ENCODE measurements at places on chromosomes 4 and X.

GRCh38 chrX:54695816-54696487, 102.1 kb downstream of the ITIH6 start:
- no peak for DNase-seq

DNA sequence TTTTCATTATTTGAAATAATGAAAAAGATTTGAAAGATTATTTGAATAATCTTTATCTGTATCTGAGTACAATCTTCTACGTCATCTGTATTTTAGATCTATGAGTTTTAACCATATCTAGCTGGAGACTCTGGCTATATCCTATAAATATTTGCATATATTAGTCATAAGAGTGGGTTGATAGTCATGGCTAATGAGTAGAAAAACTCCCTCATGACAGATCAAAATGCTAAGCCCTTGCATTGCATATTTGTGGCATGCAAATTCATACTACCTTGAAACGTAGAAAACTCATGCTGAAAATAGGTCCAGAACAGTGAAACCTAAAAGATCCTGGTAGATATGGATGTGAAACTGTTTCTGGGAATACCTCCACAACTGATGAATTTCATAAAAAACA, 291.3 kb downstream of the GALNTL6 start:
- no peak for DNase-seq

- DNase-seq: peak; percentile 26
Observed at GRCh38 chrX:118189628-118190027, 73.0 kb upstream of the KLHL13 start.

DNA sequence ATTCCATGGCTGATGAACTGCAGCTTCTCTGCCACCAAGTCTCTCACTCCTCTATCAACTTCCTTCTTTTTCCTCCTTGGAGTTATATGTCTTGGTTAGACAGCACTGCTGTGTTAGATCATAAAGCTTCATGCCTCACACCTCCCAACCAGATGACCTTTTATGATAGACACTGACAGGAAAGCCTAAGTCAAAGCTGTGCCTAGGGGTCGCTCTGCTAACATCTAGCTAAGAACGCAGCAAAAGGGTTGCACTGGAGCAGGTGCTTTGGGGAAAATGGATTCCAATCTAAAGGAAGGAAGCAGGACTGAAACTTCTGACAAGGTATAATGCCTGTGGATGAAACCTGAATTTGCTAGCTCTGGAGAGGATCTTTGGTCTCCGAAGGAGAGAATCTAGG, 509.7 kb downstream of the SMARCA1 start:
- DNase-seq: no peak

DNA sequence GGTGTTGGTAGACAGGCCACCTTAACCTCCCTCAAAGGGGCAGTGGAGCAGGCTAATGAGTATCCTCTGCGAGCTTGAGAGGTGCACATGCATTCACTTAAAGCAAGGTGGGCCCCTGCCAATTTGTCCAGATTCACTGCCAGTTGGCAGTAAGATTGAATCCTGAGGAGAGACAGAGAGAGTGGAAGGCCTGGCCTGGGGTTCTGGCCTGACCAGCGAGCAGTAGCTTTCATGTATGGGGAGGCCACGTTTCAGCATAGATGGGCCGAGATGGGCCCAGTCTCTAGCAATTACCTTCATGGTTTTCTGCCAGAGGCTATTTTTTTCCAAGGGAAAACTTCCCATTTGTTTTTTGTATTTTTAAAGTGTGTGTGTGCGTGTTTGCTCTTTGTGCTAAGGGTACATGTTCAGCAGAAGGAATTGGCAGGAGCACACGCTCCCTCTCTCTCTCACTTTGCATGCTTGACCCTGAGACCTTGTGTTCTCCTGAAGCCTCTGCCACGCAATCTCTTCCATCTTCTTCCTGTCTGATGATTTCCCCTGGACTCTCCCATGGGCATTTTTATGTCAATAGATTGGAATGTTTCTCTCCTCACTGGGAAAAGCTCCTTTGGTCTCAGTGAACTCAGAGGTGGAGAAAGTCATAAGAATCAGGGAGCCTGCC, 215.8 kb upstream of the SFRP2 start:
- DNase-seq: peak; percentile 85

DNA sequence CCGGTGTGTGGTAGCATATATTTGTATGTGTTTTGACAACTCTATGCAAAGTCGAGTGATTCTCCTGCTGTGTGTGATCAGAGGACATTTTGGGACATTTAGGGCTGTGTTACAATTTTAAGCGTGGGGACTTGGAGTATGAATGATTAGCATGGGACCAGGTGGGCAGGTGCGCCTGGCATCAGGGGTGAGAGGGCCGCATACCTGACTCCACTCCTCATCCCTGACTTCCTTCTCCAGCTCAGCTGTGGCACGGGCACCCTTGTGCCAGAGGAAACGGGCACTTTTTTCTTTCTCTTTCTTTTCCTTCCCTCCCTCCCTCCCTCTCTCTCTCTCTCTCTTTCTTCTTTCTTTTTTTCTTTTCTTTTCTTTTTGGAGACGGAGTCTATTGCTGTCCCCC, 15.7 kb upstream of the PLCXD1 start:
- no peak for DNase-seq

DNA sequence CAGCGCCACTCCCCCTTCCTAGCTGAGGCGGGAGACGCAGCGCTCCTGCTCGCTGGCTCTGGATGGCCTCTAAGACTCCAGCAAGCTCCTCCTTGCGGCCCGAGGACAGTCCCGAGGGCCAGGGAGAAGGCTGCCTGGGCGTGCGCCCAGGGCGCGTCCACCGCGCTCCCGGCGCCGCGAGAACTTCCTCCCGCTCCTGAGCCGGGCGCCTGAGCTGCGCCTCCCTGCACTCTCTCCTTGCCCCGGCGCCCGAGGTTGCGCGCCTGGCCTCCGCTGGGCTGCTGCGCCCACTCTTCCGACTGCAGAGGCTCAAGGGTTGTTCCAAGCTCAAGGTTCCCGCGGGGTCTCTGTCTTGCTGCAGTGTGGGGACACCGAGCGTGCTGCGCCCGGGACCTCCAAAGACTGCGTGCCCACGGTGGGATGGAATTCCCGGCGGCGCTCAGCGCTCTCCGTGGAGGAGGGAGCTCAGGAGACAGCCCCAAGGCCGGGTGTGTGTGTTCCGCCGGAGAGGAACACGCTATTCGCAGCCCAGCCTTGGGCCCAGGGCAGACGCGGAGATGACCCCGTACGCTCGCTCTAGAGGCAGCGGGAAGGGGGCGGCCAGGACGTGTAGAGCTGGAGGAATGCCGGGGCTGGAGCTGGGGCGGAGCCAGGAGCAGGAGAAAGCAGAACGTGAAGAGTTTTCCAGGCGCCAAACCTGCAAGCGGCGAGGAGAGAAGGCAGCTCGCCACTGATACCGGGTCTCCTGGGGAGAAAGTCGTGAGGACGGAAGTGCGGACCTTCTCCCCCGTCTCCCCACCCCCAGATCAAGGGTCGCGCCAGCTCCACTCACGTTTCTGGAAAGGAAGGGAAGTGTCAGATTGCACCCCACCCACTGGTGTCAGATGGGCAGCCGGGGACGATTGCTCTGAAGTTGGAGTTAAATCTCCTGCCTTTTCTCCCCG, at the start of gene ARHGAP6:
ARHGAP6 (minus strand) TSS at position 753 of the 944 bp plus-strand sequence. CDS start 1,092 bp downstream, outside the sequence.
- DNase-seq: peak; percentile 74

DNA sequence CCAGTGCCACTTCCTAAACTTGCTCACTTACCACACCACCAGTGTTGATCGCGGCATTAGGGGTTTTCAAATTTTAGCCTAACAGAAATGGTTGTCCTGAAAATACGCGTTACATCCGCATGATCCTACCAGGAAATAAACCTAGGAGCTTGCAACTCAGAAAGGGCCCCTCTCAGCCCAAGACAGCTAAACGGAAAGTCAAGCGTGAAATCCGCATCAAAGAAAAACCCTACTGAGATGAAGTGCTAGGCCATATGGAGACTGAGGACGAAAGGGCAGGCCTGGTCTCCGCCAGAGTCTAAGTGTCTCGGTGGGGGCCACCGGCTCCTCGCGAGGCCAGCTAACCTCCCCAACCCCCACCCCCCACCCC, 626 bp downstream of the YTHDC1 start:
- DNase-seq: peak; percentile 75

GRCh38 chr4:16027626-16028025, 56.2 kb downstream of the PROM1 start:
- DNase-seq: no peak

- DNase-seq: no peak
Observed at GRCh38 chrX:11478026-11478425, 184.8 kb downstream of the AMELX start.

GRCh38 chr4:35166466-35166865, 1077.8 kb downstream of the ARAP2 start:
- DNase-seq: no peak

DNA sequence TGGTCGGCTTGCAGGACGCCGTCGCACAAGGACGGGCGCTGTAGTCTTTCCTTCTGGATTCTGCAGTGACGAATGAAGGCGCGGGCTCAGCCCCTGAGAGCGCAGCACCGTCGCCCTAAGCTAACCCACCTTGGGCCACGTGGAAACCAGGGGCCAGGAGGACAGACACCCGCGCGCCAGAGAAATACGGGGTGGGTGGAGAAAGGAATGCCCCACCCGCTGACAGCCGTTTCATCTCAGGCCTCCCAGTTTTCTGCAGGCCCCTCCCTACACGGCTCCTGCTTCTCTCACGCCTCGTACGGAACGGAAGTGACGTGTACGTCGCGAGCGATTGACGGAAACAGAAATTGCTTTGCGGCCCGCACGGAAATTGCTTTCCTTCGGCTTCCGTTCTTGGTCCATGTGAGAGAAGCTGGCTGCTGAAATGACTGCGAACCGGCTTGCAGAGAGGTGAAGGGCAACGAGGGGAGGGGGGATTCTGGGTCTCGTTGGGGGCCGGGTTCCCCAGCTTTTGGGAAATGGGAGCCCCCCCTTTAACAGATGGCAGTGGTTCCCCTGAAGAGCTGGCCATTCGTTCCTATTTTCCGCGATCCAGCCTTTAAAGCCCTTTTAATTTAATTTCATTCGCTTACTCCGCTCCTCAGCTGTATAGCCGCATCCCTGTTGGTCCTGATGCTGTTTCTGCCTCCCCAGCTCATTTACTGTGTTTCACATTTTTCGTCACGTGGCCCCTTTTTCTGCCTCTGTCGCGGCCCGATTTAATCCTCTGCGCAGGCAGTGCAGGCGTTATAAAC, at the start of gene UTP14A:
UTP14A (plus strand) TSS at position 378 of the 794 bp plus-strand sequence; CDS start at position 425, 47 bp downstream.
- peak; percentile 92 for DNase-seq

GRCh38 chrX:138057883-138058282, 492.0 kb downstream of the ZIC3 start:
- DNase-seq: no peak

DNA sequence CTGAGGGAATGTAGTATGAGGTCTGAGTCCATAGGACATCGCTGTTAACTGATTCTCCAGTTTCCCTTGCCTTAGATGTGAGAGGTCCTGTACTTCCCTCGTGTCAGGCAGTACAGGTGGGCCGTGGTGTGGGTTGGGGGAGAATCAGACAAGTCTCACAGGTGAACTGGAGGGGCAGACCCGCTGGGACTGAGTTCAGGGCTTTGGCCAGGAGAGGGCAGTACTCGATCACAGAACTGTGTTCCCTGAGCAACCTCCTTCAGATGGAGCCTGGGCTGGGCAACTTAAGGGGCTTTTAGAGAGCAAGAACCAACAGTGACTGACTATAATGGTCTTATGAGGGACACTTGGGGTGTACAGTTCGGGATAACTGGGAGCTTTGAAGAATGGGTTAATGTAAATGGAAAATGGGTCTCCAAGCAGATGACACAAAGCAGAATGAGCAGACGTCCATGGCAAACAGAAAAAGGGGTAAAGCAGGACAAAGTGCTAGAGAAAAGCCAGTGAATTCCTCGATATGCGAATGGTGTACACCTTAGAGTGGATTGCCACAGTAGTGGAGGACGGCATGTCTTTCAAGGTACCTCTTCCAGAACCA, 83.6 kb downstream of the CCNG2 start:
- peak; percentile 30 for DNase-seq

- DNase-seq: no peak
Observed at GRCh38 chr4:10108818-10109783, 7.5 kb downstream of the WDR1 start.

DNA sequence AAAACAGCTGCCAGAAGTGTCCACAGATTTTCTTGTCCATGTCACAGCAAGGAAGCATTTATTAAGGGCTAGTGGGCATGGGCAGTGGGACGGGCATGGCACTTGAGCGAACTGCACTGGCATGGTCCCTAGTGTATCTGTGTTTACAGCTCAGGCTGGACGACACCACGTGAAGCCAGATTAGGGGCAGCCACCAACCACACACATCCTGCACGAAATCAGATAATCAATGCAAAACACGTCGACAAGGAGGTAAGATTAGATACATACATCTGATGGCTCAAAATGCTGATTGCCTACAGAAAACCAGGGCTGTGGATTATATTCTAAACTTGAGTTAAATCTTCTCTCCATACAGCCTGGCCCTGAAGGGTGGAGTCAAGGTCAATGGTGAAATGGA, 103.8 kb upstream of the ATP6AP2 start:
- no peak for DNase-seq

DNA sequence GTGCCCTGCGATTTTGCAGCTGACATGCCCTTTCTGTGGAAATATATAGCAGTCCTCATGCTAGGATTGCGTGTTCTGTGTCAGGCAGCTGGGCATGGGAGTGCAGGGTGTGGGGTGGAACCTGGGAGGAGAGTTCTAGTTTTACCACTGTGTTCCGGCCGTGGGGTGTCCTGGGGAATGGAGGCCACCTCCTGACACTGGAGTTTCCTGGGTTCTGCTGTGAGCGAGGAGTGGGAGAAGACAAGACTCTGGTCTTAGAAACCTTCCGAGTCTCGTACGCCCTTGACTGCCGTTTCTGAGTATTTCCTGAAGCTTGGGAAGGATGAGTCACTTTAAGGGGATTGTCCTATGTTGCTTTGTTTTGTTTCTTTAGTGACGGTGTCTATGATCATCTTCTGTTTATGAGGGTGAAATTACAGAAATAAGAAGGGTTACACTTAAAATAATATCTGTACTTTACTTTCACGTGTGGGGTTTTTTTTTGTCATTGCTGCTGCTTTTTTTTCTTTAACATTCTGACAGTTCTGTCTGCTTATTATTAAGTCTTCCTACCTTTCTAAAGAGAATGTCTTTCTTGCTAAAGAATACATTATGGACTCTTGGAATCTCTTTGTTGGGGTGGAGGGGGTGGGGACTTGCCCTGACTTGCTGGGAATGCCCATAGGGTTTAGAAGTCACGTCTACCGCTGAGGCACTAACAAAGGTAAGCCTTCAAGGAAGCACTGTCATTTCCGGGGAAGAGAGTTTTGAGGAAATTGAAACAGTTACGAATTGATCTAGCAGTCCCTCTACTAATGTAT, 19.1 kb downstream of the CD99 start:
- peak; percentile 43 for DNase-seq

GRCh38 chr4:96262057-96262456, 422.2 kb downstream of the PDHA2 start:
- no peak for DNase-seq

GRCh38 chr4:142818031-142818430, 28.1 kb downstream of the INPP4B start:
- no peak for DNase-seq

DNA sequence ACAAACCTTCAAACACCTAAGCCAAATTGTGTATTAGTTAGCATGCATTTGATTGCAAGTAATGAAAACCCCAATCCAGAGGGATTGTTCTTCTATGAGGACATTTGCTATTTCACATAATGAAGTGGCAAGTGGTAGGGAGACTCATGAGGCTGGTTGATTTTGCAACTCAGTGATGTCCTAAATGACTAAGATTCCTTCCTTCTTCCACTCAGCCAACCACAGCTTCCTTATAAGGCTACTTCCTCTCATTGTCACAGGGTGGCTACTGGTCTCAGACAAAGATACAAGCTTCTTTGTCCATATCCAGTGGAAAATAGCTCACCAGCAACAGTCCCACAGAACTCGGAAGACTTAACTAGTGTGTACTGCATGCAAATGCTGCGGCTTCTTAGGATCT, 5.3 kb upstream of the OTC start:
- DNase-seq: no peak
